ENCODE measurements at places on chromosomes 2 and 18.

DNA sequence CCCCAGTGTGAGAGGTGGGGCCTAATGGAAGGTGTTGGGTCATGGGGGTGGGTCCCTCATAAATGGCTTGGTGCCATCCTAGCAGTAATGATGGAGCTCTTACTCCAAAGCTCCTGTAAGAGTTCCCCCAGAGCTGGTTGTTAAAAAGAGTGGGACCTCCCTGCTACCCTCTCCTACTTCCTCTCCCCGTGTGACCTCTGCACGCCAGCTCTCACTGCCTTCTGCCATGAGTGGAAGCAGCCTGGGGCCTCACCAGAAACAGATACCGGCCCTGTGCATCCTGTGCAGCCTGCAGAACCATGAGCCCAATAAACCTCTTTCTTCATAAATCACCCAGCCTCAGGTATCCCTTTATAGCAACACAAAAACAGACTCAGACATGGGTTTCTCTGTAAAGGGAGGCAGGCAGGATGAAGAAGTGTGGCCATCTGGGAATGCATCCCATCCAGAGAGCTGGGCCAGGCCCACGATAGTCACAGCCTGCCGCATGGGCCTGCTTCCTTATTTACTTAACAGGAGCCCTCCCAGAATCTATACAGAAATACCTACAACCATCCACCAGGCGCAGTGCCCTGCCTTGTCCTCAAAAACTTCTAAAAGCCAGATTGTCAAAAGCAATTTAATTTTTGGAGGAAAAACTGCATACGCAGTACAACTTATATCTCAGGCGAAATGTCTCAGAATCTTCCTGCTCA is 7.5 kb downstream of the PRLH start:
- DNase-seq = no peak

- no peak for DNase-seq
These were observed at the start of gene CPLX4 for GRCh38 chr18:59318460-59319050. Gene CPLX4 (minus strand): TSS chr18:59318649. CDS start chr18:59318462, 187 bp downstream.

DNA sequence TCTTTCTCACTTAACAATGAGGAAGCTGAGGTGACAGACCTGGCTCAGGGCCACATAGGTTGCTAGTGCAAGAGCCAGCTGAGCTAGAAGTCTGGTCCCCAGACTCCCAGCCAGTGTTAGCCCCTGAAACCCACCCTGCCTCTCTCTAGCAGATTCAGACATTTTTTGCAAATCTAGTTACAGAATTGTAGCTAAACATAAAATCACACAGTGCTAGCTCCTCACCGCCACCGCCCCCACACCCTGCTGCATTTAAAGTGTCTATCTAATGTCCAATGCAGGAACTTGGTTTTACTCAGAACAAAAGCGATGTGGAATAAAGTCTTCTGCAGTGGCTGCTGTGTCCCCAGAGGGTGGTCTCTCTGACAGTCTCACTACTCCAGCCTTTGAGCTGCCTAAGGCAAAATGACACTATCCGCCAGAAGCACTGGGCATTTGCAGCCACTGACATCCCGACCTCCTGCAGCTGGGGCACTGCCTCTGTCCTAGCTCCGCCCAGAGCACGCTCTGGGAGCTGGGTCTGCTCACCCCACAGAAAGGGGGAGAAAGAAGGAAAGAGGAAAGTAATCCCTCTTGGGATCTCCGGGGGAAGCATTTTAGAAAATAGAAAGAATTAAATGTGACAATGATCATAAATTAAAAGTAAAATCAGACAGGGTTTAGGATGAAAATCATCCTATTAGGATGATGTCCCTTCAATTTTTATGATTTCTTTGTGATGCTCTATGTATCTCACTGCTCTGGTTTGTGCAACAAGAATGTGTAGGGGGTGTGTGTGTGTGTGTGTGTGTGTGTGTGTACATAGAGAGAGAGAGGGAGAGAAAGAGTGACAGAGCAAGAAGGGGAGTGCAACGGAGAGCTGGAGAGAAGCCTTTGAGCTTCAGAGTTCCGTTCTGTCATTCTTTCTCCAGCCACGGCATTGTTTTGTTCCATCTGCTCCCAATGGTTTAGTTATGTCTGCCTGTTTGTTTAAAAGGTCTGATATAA is 50.5 kb upstream of the ST8SIA3 start:
- DNase-seq = no peak

- DNase-seq = no peak
These were observed 154.5 kb downstream of the MGAT5 start for GRCh38 chr2:134408386-134408785.

- no peak for DNase-seq
These were observed 64.7 kb downstream of the TEX51 start for GRCh38 chr2:126963390-126963789.

- DNase-seq = no peak
These were observed 81.8 kb upstream of the SERTAD2 start for GRCh38 chr2:64735504-64735903.

DNA sequence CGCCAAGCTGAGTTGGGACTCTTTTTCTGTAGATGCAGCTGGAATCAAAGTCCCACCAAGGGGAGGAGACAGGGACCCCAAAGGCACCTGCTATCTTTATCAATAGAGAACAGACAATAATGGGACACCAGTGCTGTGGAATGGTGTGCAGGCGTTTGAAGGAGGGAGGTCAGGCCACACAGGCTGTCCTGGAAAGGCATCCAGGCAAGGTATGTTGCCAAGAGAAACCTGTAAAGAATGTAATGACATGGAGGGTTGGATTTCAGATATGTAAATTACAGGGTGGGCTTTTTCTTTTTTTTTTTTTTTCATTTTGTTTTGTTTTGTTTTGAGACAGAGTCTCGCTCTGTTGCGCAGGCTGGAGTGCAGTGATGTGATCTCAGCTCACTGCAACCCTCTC is 9.7 kb upstream of the NMUR1 start:
- no peak for DNase-seq

- DNase-seq = no peak
These were observed 26.1 kb upstream of the SETBP1 start for GRCh38 chr18:44654573-44654972.

DNA sequence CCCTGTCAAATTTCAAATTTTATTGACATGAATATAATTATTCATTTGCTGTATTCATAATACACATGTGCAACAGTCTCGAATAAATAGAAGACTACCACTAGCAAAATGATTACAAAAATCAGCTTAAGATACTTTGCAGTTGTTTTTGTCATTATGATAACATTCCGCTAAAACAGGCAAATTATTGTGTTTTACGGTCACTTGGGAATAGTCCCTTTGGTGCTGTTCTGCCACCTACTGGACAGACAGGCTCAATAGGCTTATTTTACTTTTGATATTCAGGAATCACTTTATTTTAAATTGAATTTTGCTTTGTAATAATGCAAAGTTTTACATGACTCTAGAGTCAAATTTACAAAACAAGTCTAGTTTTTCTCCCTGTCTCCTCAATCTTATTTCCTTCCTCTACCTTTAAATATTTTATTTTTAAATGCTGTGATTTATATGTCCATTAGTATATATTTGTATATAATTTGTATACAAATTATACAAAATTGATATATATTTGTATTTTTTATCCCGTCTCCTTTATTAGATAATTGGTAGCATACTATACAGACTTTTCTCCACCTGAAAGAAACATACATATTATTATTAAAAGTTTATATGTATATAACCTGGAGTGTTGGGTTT is 456.3 kb downstream of the DLGAP1 start:
- no peak for DNase-seq

GRCh38 chr2:39469807-39470206 is 32.7 kb upstream of the MAP4K3 start:
- no peak for DNase-seq

- no peak for DNase-seq
These were observed 47.1 kb upstream of the CELF4 start for GRCh38 chr18:37612524-37613252.

- no peak for DNase-seq
These were observed 2.0 kb downstream of the ASPRV1 start for GRCh38 chr2:69959425-69959824.

GRCh38 chr2:4976407-4976806 is 715.8 kb upstream of the SOX11 start:
- DNase-seq = no peak

GRCh38 chr2:36960005-36960675 is 6.2 kb downstream of the STRN start:
- no peak for DNase-seq

- no peak for DNase-seq
These were observed 519.6 kb upstream of the RAB6C start for GRCh38 chr2:129459881-129460280.

- DNase-seq = no peak
These were observed 1.7 kb downstream of the SCN2A start for GRCh38 chr2:165240916-165241315.

GRCh38 chr2:98454500-98455235 is 10.0 kb downstream of the INPP4A start:
- no peak for DNase-seq

DNA sequence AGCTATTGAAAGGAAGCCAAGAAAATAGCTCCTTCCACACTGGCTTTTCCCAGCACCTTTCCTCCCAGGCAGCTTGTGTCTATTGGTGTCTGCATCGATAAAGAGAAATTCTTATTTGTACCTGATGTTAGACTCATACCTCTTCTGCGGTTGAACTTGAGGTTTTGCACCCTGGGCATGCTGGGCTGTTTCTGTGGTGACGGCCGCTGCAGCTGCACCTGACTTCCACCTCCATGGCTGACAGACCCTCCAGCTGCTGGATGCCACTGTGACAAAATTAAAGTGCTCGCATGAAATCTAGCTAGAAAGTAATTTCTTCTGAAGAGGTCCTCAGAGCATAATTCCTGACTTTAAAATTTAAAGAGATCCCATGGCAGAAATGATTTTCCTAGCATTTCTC is 6.6 kb downstream of the FECH start:
- no peak for DNase-seq

- no peak for DNase-seq
These were observed 310.3 kb upstream of the DLGAP1 start for GRCh38 chr18:4765401-4765800.

- no peak for DNase-seq
These were observed 110.6 kb upstream of the PXDN start for GRCh38 chr2:1854729-1855547.

DNA sequence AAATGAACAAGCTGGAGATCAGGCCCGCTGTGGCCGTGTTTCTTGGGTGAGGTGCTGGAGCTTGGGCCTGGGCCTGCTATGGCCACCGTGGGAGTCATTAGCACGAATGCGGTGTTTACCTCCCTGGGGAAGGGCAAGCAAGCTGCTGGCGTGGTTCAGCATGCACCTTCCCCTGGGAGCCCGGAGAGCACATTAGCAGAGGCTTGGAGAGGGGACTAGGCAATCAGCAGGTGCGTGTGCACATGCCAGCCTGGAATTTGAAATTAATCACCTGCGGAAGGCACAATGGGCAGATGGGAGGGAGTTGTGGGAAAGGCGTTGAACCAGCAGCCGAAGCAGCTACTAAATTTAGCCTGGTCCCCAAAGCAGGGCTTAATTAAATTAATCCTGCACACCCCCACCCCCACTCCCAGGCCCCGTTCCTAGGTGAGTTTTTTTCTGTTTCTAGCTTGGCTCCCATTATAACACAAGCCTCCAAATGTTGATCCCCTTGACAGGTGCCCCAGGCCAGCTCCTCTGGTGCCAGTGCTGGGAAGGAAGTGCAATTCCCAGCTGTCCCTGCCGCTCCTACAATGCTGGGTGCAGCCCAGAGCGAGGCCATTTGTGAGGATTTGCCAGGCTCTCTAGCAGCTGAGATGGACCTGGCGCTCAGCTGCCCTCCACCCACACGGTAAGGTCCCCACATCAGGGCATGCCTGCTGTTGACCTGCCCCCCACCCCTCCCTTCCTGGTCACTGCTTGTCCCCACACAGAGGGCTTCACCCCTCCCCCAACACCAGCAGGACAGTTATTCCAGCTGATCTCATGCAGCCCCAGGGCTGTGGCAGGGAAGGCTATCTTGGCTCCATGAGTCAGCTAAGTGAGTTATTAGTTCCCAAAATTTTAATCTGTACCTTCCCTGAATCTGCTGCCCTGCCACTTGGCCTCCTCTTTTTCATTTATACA is 115.0 kb downstream of the ZBTB7C start:
- no peak for DNase-seq

GRCh38 chr18:50558157-50558556 is 1.7 kb upstream of the MAPK4 start:
- DNase-seq = no peak

- no peak for DNase-seq
These were observed 1.0 kb downstream of the NAB1 start for GRCh38 chr2:190649798-190650390.

GRCh38 chr2:100057901-100058261 is 84.5 kb downstream of the AFF3 start:
- DNase-seq = no peak

DNA sequence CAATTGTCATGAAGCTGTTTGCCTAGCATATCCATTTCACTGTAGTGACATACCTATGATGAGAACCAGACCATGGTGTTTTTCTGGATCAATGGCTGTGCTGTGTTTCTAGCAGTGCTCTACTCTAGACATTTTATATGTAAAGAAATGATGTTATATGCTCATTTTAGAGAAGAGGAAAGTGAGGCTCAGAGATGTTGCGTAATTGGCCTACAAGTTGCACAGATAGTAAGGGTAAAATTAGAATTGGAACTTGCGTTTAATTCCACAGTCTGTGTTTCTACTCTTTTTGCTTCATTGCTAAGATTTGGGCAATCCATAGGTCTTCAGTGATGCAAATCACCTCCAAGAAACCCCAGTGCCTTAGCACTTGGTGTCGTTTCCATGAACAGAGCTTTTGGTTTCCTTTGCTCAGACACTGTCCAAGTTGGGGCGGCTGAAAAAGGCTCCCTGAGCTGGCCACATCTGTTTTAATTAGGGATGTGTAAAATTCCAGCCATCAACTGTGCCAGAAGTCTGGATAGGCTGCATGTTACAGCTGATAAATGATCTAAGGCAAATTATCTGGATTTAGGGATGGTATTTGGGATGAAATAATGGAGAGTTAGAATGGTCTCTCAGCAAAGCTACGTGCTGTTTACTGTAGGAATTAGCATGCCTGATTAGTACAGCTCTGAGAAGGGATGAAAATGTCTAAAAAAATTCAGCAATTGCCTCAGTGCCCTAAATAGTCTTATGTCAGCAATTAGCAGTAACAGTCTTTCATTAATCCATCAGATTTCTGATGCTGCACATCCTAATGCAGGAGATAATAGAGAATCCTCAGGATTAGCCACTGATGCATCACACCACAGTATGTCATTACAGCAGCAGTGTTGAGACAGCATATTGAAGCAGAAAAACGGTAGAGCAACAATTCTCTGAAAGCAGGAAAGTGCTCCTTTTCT is 65.3 kb downstream of the PTPRM start:
- no peak for DNase-seq

DNA sequence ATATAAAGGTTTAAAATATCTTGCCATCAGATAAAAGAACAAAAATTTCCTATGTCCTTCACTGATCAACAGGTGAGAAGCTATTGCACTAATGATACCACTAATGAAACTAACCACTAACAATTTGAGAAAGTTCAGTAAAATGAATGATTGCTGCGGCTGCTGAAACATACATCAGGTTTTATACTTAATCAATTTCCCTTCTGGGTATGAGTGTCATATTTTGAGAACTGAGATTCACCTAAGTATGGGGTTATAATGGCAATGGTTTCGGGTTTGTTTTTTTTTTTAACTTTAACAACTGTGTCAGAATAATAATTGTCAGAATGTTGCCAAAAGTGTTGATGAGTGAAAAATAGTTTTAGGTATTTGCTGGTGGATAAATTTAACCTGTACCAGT is 151.3 kb upstream of the SLC39A10 start:
- DNase-seq = no peak

All from stimulated activated CD4-positive, alpha-beta T cell treated with anti-CD3 and anti-CD28 coated beads, TNF-alpha, amount 100 ng/mL, for 48 hours (primary cell).